ENCODE measurements at places on chromosomes 12 and 14.

DNA sequence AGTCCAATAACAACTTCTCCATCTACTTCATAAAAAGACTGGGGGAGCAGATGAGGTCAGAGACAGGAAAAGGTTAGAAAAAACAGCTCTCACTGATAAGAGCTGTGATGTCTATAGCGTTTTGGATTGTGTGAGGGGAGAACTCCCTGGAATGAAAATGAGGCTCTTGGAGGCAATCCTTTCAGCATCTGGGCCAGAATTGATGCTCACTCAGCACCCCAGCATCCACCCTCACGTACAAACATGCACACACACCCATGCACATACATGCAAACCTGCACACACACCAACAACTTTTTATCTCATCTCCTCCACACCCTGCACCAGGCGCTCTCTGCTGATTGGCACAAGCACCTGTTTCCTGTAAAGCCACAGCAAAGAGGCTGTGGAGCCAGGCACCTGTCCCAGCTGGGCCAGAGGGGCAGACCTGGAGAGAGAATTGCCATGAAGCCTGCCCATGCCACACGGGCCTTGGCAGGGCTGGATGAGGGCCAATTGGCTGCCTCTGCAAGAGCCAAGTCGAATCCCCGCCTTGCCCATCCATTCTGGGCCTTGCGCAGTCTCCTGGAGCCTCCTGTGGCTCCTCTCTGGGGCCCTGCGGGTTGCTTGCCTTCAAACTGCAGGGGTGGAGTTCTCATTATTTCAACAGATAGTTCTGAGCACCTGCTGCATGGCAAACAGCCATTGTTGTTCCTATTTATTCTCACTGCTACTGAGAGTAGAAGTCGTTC is 53.1 kb downstream of the SYNE3 start:
- DNase-seq = no peak

- DNase-seq = no peak
Observed at GRCh38 chr12:68007033-68007432, 17.8 kb downstream of the IFNG-AS1 start.

DNA sequence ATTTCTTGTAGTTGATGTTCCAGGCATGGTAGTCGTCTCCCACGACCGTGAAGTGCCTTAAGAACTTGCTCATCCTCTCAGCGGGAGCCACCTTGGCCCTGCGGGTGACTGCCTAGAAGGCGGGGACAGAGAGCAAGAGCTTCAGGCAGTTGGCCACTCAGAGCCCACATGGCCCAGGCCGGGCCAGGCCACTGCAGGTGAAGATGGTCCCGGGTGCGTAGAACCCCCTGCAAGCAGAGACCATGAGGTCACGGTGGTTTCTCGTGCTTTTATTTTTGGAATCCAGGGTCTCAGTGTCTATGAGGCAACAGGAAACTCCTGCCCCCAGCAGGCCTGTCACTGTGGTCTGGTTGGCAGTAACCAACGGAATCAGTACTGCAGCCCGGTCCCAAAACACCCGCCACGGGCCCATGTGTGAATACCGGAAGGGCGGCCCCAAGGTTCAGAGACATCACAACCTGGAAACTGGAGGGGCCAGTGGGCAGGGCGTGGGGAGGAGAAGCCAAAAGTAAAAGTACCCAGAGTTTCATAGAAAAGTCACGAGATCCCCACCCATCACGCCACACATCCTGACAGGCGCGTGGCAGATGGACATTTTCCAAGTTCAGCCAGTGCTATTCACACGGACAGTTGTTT is 27.5 kb downstream of the HVCN1 start:
- no peak for DNase-seq

DNA sequence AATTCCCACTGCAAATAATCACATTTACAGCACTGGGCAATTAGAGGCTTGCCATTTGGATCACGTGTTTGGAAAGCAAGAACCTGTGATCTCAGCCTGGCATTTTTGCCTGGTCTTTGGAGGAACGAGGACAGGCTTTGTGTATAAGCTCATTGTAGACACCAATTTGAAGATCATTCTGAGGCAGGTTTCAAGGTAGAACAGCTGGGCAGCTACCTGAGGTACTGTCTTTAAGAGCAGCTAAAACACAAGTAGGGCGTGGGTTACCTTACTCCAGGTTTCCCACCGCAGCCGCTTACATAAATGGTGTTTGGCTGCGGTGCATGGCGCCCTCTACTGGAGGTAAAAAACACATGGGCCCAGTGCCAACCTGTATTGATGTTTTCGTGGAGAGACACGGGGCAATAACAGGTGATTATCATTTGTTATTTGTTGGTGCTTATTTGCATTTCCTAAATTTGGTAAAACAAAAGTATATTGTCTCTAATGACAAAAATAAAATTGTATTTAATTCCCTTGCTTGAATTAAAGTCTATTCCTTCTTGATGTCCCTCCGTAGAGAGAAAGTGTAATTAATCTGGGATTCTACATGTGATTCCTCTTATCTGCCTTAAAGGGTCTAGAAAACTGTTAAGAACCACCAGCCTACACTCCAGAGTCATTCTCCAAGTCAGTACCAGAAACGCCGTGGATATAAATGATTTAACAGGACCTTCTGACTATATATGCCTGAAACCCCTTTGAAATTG is 69.7 kb downstream of the SVOP start:
- peak; percentile 44 for DNase-seq

- no peak for DNase-seq
Observed at GRCh38 chr12:107487011-107487680, 198.5 kb upstream of the PWP1 start.

DNA sequence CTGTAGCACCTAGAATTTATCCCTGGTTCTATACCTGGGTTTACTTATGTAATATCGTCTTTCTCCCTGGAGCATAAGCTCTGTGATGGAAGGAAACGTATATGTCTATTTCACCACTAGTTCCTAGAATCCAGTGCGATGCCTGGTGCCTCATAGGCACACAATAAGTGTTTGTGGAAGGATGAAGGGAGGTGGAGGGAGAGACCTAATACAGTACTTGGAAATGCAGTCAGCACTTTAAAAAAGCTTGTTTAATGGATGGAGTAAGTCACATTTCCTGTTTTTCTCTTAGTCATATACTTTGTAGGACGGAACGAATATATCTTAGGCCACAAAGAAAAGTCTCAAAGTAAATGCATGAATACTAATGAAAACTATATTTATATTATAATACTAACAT is 186.5 kb upstream of the HMGA2 start:
- no peak for DNase-seq

GRCh38 chr12:110079477-110080400 is 31.4 kb upstream of the C12orf76 start:
- peak; percentile 60 for DNase-seq

- no peak for DNase-seq
Observed at GRCh38 chr14:80003138-80003537, 208.2 kb downstream of the DIO2 start.

GRCh38 chr14:54747616-54748015 is 155.0 kb downstream of the GCH1 start:
- DNase-seq = no peak

DNA sequence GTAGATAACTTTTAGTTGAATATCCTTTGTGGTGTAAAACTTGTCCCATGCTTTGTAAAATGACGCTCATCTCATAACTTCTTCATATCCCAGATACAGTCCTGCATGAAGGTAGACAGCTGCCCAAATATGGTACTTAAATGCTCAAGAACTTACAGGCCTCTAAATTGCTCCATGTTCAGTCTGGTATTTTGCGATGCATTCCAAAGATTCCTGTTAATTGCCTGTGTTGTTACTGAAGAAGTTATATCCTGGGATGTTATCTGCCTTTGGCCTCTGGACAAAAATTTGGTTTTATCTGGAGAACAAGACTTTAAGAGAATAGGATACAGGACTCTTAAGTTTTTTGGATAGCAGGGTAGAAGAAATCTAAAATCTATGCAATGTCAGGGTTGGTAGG is 473.0 kb downstream of the PCNX1 start:
- DNase-seq = no peak

DNA sequence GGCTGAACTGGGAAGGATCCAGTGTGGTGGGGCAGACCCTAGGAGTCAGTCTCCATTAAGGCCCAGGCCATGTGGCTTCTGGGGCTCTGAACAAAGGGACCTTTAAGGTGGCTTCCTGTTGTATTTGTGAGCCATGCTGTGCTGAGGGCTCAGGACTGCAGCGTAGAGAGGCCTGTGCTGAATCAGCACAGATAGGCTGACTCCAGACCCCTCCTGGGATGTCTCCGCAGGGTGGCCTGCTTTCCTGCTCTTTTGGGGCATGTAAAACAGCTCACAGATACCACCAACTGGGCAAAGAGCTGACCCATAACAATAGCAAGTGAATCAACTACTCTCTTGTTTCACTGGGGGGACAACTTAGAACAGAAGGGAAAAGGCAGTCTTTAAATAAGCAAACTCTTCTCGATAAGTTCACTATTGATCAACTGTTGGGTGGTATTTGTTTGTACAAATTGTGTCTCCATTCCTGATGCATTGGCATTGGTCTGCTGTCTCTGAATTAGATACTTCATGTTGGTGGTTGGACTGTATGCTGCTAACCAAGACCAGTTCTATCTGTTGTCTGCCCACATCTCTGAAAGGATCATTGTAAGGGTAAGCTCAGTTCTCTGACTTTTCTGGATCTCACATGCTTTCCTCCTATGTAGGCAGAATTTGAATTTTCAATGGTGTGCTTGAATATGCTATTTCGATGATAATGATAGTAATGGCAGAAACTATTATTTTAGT is 71.8 kb downstream of the MYRFL start:
- DNase-seq = no peak

GRCh38 chr14:100654814-100655740 is 67.9 kb upstream of the BEGAIN start:
- DNase-seq = no peak

GRCh38 chr14:54567639-54568561 is 972 bp downstream of the SAMD4A start:
- peak; percentile 38 for DNase-seq

DNA sequence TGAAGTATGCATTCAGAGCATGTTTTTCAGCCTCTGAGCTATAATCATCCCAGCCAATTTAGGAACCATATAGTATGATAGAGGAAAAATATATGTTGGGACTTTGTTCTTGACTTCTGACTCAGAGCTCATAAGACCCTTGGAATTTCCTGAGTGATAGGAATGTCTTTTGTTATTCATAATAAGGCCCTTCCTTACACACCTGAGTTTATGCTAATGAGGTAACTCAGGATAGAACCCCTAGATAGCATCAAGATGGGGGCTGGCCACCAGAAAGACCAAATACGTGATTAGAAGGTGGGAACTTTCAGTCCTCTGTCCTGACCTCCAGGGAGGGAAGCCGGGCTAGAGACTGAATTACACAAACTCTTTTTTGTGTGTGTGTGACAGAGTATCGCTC is 32.4 kb upstream of the PLEK2 start:
- DNase-seq = no peak

DNA sequence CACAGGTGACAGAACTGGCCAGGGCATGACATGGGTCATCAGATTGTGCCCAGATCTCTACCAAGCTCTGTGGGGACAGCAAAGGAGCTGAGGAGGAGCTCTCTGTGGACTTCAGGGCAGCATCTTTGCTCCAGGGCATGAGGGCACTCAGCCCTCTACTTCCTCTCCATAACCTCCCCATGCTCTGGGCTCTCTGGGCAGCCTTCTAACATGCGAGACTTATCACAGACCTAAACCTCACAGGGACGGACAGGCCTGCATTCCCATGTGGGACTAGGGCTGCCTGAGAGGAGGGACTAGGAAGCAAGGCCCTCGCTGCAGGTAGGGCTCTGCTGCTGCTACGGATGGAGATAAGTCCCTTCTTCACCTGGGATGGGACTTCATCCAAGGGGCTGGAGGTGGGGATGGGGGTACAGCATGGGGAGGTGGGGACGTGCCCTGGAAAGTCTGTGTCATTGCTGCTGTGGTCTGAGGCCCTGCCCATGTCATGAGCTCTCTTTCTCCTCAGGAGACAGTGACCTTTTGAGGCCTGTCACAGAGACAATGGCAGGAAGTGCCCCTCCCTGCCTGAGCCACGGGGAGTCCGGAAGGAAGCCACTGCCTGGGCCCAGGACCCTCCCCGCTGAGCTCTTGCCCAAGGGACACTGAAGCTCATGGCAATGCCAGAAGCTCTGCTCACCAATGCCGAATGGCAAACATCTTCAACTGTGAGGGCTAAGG is 44.1 kb downstream of the PITPNM2 start:
- DNase-seq = no peak

DNA sequence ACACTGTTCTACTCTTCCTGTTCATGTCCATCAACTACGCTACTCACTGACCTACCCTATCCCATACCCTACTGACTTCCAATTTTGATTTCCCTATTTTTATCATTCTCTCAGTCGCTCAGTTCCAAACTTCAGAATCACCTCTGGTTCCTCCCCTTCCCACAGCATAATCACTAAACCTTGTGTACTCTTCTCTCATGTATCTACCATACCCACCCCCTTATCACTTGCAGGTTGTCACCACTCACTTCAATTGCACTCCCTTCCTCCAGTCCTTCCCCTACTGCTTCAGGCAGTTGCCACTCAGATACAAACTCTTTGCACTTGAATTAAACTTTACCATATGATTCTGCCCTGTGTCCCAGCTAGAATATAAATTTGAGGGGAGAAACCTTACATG is 6.3 kb downstream of the RACGAP1 start:
- no peak for DNase-seq

GRCh38 chr12:68953536-68953935 is 20.6 kb upstream of the CPM start:
- no peak for DNase-seq
